ENCODE measurements at places on chromosomes 11 and 22.

- DNase-seq: no peak
Observed at GRCh38 chr11:61266602-61267001, 25.6 kb downstream of the PGA5 start.

GRCh38 chr11:77197626-77198320 lies 69.7 kb downstream of the MYO7A start:
- no peak for DNase-seq

- DNase-seq: no peak
Observed at GRCh38 chr11:7538466-7539454, 25.0 kb downstream of the PPFIBP2 start.

- no peak for DNase-seq
Observed at GRCh38 chr22:25814685-25815084, 72.7 kb downstream of the MYO18B start.

DNA sequence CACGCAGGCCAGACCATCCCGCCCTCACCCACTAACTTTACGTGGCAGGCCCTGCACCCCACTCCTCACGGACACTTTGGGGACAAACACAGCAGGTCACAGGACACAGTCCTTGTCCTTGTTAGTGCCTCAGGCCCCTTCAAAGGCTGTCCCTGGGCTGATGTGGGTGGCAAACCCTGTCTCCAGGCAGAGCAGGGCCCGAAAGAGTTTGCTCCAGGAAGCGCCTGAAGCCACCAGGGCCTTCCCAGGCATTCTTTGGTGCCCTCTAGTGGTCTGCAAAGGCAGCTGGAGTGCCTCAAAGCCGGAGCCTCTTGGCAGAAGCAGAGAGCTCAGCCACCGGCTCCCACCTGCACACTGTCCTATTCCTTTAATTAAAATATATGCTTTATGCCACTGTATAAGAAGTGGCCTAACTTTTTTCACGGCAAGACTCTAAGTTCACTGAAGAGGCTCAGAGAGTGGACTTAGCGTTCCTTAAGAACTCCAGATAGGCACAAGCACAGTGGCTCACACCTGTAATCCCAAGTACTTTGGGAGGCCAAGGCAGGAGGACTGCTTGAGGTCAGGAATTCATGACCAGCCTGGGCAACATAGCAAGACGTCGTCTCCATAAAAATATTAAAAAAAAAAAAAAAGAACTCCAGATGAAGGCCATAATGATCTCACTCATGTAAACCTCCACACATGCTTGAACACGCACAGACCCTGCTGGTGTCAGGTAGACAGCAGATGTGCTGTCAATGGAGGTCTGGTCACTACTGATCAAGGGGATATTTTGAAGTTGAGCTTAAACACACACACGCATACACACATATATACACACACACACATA lies 11.1 kb downstream of the TXN2 start:
- peak; percentile 82 for DNase-seq

DNA sequence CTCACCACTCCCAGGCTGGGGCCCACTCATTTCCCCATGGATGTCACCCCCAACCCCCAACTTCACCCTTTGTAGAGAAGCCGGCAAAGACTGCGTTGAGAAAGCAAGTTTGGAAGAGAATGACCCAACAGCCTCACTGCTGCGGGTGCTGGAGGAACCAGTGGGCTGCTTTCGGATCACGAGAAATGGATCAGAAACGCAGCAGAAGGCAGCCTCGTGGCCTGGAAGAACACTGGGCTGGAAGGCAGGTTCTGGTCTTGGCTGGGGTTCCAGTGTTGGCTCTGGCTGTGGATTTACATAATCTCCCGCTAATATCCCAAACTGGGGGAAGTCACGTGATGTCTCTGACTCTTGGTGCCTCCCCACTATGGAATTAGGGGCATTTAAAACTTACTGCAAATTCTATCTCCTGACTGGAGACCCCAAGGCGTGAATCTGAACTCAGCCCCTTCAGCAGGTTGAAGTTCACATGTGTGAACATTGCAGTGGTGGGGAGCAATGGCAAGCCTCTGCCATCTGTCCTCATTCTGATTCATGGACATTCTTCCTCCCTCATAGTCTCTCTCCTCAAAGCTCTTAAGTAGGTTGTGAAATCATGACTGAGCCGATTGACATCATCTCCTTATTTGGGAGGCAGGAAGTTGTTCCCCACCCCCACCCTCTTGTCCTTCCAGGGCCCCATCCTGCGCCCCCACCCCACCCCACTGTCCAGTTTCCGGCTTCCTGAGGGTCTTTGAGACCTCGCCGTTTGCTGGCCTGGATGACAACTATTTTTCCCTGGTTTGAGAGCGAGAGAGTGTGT lies 37.0 kb upstream of the TIMP3 start:
- no peak for DNase-seq

DNA sequence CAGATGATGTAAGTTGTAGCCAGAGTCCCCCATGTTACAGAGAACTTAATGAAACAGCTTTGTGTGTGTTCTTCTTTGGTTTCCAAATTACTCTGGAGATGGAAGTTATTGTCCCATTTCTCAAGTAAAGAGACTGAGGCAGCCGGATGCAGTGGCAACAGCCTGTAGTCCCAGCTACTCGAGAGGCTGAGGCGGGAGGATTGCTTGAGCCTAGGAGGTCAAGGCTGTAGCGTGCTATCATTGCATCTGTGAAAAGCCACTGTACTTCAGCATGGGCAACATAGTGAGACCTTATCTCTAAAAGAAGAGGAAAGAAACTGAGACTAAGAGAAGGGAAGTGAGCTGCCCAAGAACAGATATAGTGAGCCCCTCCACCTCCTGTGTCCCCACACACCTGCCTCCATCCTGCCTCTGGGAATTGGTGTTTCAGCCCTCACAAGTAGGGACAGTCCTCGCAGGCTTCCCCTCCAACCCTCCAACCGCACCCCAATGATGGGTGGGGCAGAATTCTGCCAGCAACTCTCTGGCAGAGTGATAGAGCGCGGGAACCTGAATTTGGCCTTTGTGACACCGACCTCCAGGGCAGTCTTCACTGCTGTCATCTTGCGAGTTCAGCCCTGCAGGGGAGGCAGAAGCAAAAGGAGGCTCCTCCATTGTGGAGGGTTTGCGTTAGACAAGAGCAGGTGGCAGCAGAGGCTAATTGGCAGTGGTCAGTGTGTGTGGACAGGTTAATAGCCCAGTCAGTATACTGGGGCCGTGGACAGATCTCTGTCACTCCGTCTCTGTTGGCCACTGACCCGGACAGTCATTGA lies 1.6 kb downstream of the PDXP start:
- no peak for DNase-seq

GRCh38 chr11:1231396-1232020 lies 8.6 kb downstream of the MUC5B start:
- no peak for DNase-seq

DNA sequence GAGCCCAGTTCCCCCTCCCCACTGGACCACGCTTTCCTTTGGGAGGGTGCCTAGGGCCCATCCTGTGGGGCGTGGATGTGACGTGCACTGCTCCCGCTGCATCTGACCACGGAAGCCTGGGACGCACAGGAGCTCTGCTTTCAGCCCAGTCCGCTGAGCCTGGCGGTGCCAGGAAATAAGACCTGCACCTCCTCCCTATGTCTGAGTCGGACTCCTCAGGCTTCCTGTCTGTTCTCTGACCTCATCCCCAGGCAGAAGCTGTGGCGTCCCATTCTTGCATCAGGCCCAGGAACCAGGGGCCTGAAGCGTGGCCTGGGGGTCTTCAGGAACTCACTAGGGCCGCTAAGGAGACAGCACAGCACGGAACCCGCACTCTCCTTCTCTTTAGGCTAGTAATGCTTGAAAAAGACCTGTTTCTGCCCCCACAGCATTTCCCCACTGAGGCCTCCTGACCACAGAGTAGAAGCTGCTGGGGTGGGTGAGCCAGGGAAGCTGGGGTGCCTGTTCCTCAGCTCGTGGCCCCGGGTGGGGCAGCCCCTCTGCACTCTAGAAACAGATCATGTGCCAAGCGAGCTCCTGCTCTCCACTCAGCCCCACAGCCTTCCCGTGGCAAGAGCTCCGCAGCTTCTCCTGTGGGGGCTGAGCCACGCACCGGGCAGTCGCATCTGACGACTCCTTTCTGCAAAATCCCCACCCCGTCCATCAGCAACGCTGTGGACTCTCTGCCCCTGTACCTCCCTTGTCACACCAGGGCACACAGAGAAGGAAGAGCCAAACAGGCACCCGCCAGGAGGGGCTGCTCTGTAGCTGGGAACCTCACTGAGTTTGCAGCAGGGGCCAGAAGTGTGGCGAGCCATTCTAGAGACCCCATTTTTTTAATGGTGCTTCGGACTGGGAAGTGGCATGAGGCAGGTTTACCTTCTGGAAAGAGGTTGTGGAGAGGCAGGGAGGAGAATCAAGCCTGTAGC lies 22.6 kb downstream of the MOV10L1 start:
- DNase-seq: no peak

DNA sequence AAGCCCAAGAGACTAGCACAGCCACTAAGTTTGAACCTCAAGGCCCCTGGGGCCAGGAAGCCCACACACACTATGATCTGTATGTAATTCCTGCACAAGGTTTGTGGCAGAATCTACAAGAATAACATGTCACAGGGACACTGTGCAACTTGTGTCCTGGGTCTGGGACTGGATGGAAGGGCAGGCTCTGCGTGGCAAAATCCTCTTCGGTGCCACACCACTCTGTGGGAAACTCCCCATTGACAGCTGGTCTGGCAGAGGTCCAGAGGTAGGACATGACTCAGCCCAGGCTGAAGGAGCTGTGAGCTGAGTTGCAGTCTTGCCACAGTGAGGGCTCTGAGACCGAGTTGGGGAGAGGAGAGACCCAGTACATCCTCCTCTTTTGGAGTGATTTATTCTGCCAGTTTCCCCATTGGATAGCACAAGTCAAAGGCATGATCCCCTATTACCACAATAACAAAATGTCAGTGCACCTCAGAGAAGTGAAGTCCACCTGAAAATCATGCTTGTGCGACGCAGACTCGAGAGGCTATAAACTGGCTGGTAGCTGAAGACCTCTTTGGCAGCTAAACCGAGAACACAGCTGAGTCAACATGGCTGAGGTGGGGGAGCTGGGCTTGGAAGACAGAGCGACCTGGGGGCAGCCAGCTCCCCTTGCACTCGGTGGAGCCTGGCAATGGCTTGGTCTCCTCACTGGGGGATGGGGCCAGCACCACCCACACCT lies 23.3 kb upstream of the SERPIND1 start:
- peak; percentile 47 for DNase-seq

- no peak for DNase-seq
Observed at GRCh38 chr11:2950825-2951224, 21.6 kb upstream of the PHLDA2 start.

DNA sequence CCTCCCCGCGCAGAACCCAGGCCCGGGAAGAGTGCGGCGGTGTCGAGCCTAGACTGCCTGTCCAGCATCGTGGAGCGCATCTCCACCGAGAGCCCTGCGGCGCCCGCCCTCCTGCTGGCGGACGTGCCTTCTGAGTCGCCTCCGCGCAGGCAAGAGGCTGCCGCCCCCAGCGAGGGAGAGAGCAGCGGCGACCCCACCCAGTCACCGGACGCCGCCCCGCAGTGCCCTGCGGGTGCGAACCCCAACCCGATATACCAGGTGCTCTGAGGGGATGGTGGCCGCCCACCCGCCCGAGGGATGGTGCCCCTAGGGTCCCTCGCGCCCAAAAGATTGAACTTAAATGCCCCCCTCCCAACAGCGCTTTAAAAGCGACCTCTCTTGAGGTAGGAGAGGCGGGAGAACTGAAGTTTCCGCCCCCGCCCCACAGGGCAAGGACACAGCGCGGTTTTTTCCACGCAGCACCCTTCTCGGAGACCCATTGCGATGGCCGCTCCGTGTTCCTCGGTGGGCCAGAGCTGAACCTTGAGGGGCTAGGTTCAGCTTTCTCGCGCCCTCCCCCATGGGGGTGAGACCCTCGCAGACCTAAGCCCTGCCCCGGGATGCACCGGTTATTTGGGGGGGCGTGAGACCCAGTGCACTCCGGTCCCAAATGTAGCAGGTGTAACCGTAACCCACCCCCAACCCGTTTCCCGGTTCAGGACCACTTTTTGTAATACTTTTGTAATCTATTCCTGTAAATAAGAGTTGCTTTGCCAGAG lies 2.0 kb downstream of the MYOD1 start:
- DNase-seq: no peak

DNA sequence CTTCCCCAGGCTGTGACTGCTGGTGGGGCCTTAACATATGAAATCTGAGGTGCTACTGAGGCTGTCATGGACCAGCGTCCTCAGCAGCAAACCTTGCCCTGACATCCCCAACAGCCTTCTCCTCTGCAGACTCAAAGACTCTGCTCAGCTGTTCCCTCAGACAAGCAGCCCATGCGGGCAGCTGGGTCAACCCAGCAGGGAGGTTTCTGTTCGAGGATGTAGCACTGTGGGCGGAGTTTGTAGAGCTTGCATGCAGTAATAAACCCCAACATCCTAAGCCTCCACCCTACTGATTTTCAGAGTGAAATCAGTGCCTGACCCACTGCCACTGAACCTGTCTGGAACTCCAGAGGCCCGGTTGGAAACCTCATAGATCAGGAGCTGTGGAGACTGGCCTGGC lies 88.8 kb upstream of the XKR3 start:
- DNase-seq: no peak

GRCh38 chr11:111446404-111447111 lies 65.6 kb downstream of the BTG4 start:
- DNase-seq: peak; percentile 75

- DNase-seq: no peak
Observed at GRCh38 chr22:18091916-18092526, 14.2 kb downstream of the PEX26 start.

DNA sequence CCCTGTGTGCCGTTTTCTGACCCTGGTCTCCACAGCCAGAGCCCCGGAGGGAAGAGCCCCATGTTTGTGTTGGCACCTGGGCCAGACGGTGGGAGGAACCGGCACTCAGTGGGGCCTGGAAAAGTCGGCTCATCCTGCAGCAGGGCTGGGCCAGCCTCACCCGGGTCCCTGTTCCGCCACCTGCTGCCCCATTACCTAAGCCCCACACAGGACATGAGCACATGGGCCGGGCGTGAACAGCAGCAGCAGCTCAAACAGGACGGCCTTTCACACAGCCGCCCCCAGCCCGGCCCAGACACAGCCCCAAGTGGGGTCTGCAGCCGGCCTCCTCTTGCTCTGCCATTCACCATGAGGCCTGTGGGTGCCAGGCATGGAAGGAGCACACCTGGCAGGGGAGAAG lies 302.4 kb downstream of the MN1 start:
- no peak for DNase-seq

GRCh38 chr22:42961810-42962209 lies 53.1 kb downstream of the PACSIN2 start:
- DNase-seq: no peak

GRCh38 chr11:66918741-66919140 lies 39.4 kb downstream of the PC start:
- DNase-seq: no peak

DNA sequence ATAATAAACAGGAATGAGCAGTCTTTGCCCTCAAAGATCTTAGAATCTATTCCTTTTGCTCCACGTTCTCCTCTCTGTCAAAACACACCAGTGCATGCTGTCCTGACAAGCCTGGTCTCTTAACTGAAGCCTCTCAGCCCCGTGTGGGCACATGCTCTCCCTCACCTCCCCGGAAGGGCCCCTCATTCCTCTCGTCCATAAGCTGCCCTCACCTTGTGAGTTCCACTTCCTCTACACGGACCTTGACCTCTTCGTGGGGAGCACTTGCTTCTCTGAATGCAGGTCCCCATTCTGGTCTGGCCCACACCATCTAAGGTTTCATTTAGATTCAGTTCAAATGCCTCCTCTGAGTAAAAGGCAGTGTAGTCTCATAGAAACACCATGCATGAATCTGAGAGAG lies 412.3 kb upstream of the SYN3 start:
- DNase-seq: no peak
